Stimulated activated CD4-positive, alpha-beta T cell treated with anti-CD3 and anti-CD28 coated beads, Interleukin-4, amount 100 ng/mL, for 24 hours (primary cell): ENCODE measurements at places on chromosomes 16 and 17.

GRCh38 chr16:64493709-64494108 lies 628.2 kb downstream of the CDH11 start:
- no peak for DNase-seq

DNA sequence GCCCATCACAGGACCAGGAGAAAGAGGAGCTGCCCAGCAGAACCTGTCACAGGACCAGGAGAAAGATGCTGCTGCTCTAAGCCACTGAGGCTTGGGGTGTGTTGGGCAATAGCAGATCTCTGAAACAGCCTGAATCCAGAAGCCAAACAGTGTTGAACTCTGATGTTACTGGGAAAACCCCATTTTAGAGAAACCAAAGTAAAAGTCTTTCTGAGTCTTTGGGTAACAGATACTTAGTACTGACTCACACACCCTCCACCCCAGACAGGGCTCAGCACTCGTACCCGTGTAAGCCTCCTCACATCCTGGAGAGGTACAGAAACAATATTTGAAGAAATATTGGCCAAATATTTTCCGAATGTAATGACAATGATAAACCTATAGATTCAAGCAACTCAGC lies 82.8 kb upstream of the GNG13 start:
- no peak for DNase-seq

- DNase-seq: no peak
Observed at GRCh38 chr17:69716556-69716955, 302.1 kb downstream of the MAP2K6 start.

DNA sequence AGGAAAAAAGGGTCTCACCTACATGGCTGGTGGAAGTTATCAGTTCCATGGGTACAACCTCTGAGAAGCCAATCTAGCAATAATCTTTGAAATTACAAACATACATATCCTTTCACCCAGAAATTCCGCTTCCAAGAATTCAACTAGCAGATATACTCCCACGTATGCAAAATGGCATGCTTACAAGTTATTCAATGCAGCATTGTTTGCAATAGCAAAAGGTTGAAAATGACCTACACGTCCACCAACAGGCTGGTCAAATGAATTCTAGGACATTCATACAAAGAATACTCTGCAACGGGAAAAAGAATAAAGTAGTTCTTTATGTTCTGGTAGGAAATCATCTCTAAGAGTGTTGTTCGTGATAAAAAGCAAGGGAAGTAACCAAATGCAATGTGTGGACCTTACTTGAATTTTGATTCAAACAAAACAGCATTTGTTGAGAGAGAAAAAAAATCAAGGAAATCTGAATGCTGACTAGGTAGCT lies 63.7 kb upstream of the NLK start:
- DNase-seq: no peak

DNA sequence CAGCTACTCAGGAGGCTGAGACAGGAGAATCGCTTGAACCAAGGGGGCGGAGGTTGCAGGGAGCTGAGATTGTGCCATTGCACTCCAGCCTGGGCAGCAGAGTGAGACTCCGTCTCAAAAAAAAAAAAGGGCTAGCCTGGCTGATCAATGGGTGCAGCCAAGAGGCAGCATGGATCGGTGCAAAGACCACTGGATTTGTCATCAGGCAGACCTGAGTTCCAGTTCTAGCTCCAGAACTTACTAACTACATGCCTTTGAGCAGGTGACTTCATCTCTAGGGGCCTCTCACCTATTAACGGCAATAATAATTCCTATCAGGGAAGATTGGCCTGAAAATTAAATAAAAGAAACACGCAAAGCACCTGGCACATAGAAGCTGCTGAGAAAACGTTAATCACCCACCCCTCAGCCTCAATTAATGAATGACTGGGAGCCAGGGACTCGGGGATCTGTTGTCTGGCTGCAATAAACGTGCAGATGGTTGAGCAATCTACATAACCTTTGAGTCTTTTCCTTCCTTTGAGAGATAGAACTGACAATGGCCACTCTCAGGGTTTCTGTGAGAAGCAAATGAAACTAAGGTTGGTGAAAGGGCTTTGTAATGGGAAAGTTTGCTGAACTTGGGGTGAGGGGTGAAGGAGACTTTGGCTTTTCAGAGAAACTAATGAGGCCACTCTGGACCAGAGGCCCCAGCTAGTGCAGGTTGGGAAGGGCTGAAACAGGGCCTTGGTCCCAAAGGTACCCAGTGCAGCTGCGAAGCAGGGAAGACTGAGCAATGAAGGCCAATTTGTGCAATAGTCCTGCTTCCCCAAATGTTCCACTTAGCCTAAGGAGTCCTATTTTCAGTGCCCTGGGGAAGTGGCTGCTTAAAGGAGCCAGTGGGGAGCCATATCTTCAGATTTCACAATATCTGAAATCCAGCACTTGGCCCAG lies 7.6 kb downstream of the SEZ6L2 start:
- DNase-seq: no peak

- DNase-seq: no peak
Observed at GRCh38 chr17:76641501-76641900, 2.1 kb downstream of the ST6GALNAC1 start.

DNA sequence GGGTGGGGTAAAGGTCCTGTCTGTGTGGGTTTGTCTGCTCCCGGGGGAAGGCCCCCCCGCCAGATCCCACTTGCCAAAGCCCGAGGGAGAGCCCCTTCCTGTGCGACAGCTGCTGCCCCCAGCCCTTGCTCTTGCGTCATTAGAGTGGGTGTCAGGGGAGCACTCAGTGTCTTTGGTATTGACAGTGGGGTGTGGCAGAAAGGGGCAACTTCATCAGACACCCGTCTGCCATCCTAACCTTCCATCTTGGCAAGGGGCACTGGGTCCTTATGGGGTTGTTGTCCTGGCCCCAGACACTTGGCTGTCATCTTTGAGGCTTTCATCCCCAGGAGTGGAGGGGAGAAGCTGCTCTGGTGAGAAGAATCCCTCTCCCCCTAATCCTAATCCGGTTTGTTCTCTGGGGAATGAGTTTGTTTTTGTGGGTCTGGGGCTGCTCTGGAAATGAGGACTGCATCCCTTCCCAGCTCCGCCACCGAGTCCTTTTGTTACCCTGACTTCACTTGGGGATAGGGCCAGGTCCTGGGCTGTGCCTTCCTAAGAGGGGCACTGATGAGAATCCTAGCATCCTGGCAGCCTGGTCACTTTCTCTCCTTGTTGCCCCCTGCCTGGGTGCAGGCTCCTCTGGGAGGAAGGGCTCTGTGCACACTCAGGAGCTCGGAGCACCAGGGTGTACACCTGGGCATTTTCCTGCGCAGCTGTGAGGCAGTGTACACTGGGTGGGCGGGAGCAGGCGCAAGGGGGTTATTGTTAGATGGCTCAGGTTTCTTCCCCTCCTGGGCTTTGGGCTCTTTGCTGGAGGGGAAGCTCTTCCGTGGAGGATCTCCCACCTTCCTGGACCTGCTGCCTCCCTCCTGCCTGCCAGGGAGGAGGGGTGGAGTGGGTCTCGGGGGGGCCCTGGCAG lies 21.1 kb downstream of the GJD3 start:
- DNase-seq: no peak

DNA sequence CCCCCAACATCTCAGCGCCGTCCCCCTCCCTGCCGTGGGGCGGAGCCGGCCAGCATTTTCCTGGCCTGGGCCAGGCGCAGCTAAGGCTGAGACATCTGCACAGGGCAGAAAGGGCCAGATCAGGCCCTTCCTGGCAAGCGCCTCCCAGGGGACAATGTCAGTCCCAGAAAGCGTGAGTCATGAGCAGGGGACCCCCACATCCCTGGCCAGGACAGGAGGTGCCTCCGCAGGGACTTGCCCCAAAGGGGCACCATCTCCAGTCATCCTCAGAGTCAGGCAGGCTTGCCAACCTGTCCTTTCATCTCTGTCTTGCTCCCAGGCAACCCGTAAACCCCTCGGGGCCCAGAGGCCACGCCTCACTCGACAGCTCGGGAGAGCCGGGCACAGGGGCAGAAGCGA lies 43.2 kb downstream of the SOCS1 start:
- no peak for DNase-seq

- DNase-seq: peak; percentile 69
Observed at GRCh38 chr16:12613131-12613991, 190.3 kb downstream of the CPPED1 start.

GRCh38 chr16:86466696-86467406 lies 43.5 kb upstream of the FOXF1 start:
- DNase-seq: no peak

DNA sequence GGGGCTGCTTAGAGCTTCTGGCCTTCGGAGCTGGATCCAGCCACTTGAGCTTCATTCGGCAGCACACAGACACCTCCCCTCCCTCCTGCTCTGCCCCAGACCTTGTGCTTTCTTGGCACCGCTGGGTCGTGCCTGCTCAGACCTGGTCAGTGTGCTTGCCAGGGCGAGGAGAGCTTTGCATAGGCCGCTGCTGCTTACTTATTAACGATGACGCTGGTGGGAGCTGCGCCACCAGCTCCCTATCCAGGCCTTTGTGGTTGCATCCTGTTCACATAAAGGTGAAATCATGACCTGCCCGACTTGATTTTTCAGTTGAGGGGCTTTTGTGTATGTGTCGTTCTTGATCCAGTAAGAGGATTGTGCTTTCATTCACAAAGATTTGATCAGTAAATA lies 101.1 kb downstream of the MSI2 start:
- DNase-seq: no peak

DNA sequence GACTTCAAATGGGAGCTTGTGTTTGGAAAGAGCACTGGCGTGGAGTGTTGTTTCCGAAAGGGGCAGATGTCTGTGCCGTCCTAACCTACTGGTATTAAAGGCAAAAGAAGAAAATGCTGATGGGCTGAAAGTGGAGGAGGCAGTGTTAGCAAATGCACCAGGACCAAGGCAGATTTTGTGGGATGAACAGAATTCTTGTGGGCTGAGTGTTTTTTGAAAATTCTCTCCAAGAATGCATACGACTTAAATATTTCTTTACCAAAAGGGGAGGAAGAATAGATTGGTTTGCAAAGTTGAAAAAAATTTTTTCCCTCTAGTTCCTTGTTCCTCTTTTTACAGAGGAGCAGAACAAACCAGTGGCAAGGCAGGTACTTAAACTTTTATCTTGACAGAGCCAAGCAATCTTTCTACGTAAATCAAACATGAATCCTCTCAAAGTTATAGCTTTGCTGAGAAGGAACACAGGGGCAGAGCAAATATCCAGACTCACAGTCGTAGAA lies 16.8 kb downstream of the MARCHF10 start:
- DNase-seq: no peak

- DNase-seq: no peak
Observed at GRCh38 chr17:64658931-64659330, 3.2 kb downstream of the SMURF2 start.

DNA sequence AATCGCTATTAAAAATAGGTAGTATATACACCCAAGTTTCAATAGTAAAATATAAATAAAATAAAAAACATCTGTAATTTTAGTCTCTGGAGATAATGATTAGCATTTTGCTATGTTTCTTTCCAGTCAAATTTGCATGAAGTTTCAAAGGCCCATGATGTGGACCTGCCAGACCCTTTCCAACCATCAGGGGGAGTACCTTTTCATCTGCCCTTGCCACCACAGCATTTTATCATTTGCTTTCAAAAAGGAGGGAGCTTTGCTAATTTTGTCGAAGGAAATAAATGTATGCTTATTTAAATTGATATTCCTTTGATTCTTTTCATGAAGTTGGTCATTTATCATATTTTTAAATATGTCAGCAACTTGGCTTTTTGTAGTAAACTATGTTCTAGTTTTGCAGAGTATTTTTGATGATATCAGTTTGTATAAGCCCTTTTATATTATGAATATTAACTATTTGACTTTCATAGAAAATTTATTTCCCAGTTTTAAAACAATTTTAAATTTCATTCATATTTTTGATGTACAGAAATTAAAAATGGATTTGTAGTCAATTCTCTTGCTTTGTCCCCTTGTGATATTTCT lies 115.2 kb upstream of the NETO2 start:
- DNase-seq: no peak

DNA sequence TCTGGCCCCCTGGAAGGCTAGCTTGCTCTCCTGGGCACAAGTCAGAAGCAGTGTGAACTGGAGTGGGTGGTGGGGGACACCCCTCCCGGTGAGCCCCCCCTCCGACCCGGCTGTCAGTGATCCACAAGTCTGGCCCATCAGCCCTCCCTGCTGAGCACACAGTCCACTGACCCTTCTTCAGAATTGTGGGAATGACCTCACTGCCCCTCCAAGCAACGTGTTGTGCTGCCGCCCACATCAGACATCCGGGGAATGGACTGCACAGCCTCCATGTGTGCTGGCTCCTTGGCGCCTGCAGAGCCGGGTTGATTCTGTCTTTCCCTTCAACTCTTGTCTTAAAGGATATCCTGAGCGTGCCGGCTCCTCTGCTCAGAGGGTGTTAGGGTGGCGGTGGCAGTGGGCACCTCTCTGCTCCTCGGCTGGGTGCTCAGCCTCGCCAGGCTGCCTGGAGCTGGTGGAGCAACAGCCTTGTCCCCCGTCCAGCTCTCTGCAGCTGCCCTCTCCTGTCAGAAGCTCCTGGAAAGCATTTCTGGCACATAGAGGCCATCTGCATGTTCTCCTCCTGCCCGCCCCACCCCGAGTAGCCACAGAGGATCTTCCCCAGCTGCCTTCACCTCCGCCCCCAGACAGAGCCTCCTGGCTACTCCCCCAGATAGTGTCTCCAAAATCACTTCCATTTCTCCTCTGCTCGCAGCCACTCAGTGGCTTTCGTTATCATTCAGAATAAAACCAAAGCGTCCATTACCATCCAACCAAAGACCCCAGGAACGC lies 19.8 kb downstream of the NPTX1 start:
- DNase-seq: no peak

GRCh38 chr16:12994402-12994801 lies 93.0 kb downstream of the SHISA9 start:
- no peak for DNase-seq

GRCh38 chr16:27189335-27189972 lies 13.9 kb upstream of the KDM8 start:
- DNase-seq: no peak

- no peak for DNase-seq
Observed at GRCh38 chr16:10675216-10675615, 19.5 kb downstream of the TEKT5 start.

DNA sequence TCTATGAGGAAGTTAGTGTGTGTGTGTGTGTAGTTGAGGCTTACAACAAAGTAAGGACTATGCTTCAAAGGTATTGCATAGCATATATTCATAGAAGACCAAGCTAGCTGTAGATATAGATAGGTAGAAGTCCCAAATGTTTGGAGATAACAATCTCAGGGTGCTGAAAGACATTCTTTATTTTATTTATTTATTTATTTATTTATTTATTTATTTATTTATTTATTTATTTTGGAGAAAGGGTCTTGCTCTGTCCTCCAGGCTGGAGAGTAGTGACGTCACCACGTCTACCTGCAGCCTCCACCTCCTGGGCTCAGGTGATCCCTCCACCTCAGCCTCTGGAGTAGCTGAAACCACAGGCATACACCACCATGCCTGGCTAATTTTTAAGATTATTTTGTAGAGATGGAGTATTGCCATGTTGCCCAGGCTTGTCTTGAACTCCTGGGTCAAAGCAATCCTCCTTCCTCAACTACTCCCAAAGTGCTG lies 284.6 kb upstream of the KIF2B start:
- DNase-seq: no peak

- DNase-seq: no peak
Observed at GRCh38 chr16:51181503-51181811, 30.4 kb upstream of the SALL1 start.

GRCh38 chr17:43006639-43007551 lies at the start of gene IFI35:
Gene IFI35, plus strand, starts transcription at chr17:43006784. Its CDS starts 164 bp downstream, at chr17:43006948.
- peak; percentile 89 for DNase-seq

GRCh38 chr17:40884708-40885512 lies at the start of gene KRT20:
Gene KRT20, minus strand, starts transcription at chr17:40885242. Its CDS starts 57 bp downstream, at chr17:40885185.
- DNase-seq: no peak

- DNase-seq: no peak
Observed at GRCh38 chr17:75064867-75065561, 18.0 kb downstream of the KCTD2 start.
